Stimulated activated CD8-positive, alpha-beta memory T cell treated with anti-CD3 and anti-CD28 coated beads, Interleukin-4, amount 100 ng/mL, for 24 hours (primary cell): ENCODE measurements at places on chromosomes 2 and 18.

DNA sequence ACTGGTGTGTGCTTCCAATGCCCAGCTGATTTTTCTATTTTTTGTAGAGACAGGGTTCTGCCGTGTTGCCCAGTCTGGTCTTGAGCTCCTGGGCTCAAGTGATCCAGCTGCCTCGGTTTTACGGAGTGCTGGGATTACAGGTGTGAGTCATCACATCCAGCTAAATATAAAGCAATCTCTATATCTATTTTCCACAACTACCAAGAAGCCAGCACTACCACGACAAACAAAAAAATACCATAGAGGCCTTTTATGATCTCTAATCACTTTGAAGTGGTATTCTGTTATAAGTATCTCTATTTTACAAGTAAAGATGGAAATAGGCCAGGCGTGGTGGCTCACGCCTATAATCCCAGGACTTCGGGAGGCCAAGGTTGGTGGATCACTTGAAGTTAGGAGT is 34.7 kb downstream of the C2orf74 start:
- DNase-seq: no peak

GRCh38 chr2:191677646-191678436 is at the start of gene NABP1:
TSS of gene NABP1 (plus strand) at chr2:191678136. CDS start at chr2:191678615, 479 bp downstream.
- DNase-seq: peak; percentile 98

DNA sequence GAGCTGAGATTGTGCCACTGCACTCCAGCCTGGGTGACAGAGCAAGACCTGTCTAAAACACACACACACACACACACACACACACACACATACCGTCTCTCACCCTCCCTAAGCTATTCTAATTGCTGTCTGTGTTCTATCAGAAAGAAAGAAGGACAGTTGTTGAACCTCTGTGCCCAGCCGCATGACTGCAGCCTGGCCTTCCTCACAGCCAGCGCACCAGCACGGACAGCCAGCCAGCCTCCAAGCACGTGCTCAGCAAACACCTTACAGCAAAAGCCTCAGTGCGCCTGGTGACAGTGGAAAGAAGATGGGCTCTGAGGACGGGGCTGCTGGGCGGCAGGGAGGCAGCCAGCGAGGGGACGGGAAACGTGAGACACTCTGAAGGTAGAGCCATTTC is 58.0 kb downstream of the ZNF516 start:
- no peak for DNase-seq

DNA sequence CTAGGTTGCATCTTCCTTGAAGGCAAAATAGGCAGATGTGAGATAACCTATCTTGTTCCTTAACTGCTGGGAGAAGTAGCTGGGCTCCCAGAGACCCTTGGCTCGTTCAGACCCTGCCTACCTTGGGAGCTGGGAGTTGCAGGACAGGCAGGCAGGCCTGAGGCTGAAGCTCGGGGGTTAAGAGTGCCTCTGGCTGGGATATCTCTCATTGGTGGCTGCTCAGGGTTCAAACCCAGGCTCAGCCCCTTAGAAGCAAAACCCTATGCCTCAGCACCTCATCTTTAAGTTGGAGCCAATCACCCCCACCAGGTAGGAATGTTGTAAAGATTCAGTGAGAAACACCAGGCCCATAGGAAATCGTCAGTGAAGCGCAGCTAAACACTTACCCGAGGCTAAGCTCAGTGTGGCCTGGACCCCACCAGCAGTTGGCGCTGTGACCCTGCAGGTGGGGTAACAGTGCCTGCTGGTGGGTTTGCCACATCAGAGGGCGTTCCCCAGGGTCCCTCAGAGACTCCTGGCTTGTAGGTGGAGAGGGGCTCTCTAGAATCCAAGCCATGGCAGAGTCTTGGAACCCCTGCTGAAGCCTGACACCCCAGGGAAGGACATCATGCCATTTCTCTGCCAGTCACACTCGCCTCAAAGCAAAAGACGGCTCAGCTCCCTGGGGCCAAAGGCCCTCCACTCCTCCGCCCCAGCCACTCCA is 54.6 kb upstream of the GPR17 start:
- peak; percentile 54 for DNase-seq

- no peak for DNase-seq
Measured at GRCh38 chr2:70009762-70010575, 48.5 kb upstream of the ASPRV1 start.

- DNase-seq: no peak
Measured at GRCh38 chr2:19131871-19132270, 226.6 kb downstream of the OSR1 start.

DNA sequence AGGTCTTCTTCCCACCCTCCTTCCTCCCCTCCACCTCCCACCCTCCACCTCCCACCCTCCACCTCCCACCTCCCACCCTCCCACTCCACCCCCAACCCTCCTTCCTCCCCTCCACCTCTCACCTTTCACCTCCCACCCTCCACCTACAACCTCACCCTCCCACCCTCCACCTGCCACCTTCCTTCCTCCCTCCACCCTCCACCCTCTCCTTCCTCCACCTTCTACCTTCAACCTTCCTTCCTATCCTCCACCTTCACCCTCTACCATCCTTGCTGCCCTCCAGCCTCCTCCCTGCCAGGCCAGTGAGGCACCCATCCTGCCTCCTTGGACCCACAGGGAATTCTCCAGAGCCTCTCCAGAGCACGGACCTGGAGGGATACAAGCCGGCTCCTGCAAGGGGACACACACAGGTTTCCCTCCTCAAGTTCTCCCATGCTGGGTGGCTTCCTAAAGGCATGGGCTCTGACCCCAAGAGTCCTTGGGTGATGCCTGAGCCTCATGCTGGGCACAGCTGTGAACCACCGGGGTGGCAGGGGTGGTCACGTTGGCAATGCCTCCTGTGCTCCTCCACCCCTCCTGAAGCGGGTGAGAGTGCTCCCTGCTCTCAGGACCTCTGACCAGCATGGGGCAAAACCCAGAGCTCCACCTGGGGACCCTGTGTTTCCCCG is 293.0 kb downstream of the NDUFA10 start:
- no peak for DNase-seq

- DNase-seq: no peak
Measured at GRCh38 chr2:71675296-71675695, 221.9 kb downstream of the DYSF start.
